Activated CD4-positive, alpha-beta T cell treated with anti-CD3 and anti-CD28 coated beads, Interleukin-2, amount 50 U/mL, for 24 hours (primary cell): ENCODE measurements at places on chromosomes 13 and 19.

DNA sequence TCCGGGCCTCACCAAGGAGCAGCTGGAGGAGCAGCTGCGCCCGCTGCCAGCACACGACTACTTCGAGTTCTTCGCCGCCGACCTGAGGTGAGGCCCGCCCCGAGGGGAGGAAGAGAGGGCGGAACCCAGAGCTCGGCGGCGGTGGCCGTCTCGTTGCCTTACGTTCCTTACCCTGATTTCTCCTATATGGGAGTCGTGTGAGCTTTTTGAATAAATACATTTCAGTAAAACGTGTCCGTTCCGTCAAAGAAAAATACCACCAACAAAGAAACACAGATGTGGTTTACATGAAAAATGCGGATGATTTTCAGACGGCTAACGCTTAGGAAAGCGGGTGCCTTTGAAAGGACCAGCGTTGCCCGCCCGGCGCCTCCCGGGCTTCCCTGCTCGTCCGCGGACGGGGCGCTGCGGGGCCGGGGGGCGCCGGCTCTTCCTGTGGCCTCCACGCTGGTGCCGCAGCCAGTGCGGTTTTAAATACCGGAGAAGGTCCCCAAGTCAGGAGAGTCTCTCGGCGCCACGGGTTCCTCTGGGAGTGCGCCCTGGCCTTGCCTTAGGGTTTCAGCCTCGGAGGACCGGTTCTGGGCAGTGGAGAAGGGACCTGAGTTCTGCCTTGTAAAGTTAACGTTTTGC is 755 bp downstream of the UPF3A start:
- DNase-seq: peak; percentile 11

DNA sequence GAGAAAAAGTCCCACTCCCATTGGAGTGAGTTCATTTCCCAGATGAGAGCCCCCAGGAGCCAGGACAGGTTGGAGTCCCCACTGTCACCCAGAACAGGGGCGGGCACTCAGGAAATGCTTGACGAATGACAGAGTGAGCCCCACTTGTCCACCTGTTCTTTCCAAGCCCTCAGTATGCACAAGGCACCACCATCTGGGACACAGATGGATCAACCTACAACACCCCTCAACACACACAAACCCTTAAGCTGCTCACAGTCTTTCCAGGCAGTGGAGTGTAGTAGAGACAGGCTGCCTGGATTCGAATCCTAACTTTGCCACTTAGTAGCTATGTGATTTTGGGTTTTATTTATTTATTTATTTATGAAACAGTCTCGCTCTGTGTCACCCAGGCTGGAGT is 8.0 kb downstream of the ARHGEF1 start:
- no peak for DNase-seq

DNA sequence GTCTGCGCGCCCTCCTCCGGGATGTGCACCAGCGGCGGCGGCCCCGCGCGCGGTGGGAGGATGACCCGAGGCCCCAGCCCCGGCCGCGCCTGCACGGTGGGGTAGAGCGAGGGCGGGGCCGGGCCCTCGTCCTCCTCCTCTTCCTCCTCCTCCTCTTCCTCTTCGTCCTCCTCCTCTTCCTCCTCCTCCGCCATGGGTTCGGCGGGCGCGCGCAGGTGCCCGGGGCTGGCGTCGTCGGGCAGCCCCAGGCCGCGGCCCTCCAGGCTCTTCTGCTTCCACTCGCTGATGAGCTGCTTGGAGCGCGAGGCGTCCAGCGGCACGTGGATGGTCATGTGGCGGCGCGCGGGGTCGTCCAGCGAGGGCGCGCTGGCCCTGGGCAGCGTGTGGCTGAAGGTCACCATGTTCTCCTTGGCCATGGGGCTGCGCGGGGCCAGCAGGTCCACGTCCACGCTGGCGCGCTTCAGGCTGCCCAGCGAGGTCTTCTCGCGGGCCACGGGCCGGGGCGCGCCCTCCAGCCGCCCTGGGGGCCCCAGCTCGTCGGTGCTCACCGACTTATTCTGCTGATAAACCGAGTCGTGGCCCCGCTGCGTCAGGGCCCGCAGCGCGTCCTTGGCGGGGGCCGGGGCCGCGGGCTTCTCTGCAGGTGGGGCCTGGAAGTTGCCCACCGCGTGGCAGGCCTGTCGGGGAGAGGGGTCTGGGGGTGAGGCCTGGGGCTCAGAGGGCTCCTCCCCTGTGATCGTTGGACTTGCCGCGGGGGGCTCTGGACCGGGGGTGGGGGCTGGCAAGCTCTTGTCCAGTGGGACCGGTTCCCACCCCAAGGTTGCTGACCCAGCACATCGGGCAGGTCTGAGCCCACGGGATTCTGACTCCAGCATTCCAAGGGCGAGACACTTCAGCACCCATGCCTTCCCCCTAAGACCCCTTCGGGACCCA is 8.3 kb downstream of the PLPPR3 start:
- no peak for DNase-seq

DNA sequence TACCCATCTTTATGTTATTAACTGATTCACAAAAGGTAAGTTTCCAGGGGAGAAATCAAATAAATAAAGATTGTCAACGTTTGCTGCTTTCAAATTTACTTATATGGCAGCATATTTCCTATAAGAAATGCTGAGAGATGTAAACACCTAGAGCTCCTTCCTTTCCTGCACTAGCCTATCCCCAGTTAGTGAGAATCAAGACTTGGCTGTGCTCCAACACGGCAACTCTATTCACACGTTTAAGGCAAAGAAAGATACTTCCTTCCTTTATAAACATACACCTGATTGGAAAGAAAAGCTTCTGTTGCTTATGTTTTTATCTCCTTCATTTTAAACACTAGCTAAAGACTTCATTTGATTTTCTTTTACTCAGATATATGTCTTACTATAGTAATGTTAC is 107.0 kb downstream of the PCDH9 start:
- no peak for DNase-seq

DNA sequence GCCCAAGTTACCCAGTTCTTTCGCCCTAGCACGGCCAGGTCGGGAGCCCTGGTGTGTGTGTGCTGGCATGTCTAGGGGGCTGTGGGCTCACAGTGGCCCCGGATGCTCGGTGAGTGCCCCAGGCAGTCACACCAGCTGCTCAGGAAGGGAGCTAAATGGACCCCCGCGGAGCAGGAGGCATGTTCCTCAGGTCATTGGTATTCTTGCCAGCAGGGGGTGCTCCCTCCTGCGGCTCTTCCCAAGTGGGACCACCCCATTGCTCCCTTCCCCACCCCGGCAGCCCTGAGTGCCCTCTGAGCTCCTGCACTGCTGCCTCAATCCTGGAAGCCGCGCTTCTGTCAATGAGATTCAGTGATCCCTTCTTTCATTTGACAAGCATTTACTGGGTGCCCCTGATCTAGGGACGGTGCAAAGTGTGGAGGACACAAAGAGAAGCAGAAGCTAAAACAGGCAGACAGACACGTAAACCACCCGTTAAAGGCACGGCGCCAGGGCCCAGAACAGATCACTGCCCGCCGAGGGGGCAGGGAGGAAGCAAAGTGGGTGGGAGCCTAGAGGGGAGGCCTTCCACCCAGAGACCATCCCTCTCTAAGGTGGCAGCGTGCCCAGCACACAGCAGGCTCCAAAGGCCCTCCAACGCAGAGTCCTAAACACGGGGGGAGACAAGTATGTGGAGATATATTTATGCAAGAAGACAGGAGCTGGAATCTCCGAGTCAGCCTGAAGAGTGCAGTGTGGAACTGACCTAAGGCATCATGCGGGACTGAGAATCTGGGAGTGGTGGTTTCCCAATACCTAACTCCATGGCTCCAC is 5.2 kb upstream of the ADPRHL1 start:
- DNase-seq: no peak

DNA sequence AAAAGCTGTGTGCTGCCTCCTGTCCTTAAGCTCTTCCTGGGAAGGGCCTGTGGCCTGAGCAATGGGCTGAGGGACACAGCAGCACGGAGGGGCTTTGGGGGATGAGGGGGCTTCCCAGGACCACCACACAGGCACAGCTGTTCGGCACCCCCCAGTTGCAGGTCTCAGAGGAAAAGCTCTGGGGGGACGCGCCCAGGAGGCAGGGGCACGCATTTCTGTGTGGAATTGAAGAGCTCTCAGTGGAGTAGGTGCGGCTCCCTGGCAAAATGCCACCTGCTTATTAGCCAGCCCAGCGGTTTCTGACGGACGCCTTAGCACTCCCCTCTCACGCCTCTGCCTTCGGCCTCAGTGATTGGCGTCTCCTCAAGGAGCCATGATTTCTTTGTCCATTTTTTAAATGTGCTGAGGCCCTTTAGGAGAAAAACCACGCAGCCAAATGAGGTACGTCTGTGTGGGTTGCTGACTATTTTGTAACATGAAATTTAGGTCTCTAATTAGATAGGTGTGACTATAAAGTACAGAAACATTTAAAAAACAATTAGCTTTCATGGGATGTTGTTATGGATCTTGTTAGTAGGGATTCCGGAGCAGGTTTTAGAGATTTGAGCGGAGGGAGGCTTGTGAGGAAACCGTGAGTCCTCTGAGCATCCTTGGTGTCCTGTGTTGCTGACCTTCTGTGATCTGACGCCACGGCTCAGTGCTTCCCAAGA is 4.0 kb downstream of the MCF2L start:
- DNase-seq: no peak

GRCh38 chr13:79108914-79109643 is 297.0 kb downstream of the RBM26 start:
- DNase-seq: no peak

DNA sequence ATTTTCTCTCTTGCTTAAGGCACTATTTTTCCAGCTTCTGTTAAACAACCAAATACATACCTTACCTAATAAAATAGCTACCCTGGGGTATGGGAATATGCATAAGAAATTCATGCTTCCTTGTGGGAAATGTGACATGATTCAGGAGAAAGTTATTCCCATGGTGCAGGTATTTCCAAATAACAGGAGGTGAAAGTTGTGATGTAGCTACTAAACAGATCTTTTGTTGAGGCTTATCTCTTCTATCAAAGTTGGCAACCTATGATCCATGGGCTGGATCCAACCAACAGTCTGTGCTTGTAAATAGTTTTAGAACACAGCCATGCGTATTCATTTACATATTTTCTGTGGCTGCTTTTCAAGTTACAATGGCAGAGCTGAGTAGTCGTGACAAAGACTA is 177.8 kb upstream of the NBEA start:
- no peak for DNase-seq

- DNase-seq: no peak
Measured at GRCh38 chr19:49660338-49660961, 5.2 kb downstream of the IRF3 start.

- no peak for DNase-seq
Measured at GRCh38 chr13:61170856-61171255, 244.8 kb downstream of the PCDH20 start.

DNA sequence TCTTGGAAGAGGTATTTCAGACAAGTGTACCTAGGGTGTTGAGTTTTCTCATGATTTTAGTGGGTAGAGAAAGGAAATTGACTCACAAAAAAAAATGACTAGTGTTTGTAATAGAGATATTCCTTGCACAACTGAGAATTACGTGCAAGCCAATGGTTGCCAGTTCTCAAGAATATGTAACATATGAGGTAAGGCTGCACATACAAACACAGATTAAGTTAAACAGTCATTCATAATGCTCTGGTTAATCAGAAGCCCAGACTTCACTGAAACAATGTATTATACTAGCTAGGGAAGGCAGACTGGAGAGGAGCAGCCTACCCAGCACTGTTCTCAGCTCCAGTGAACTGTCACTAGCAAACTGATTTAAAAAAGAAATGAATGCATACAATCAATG is 418.3 kb downstream of the DIAPH3 start:
- DNase-seq: no peak

DNA sequence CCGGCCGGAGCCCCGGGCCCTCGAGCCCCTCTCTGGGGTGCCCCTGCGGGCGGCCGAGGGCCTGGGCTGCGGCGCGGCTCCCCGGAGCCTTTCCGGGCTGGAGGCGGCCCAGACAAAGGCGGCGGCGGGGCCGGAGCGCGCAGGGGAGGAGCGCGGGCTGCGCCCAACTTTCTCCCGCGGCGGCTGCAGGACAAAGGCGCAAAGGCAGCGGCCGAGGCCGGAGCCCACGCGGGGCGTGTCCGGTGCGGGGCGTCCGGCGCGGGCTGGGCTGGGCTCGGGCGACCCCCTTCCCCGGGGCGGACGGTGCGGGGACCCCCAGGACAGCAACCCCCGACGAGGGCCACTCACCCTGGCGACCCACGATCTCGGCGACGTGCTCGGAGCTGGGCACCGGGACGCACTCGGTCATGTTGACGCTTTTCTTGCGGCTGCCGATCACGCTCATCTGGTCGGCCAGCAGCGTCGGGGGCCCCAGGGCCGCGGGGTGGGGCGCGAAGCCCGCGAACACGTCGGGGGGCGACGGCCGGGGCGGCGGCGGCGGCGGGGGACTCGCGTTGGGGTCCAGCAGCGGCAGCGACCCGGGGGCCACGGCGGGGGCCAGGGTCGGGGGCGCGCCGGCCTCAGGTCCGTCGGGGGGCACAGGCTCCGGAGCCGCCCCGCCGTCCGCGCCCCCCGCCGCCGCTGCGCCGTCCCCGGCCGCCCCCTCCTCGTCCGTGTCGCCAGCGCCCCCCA is 843 bp downstream of the MEX3D start:
- DNase-seq: no peak

GRCh38 chr13:97499181-97499580 is 65.2 kb downstream of the RAP2A start:
- DNase-seq: no peak

DNA sequence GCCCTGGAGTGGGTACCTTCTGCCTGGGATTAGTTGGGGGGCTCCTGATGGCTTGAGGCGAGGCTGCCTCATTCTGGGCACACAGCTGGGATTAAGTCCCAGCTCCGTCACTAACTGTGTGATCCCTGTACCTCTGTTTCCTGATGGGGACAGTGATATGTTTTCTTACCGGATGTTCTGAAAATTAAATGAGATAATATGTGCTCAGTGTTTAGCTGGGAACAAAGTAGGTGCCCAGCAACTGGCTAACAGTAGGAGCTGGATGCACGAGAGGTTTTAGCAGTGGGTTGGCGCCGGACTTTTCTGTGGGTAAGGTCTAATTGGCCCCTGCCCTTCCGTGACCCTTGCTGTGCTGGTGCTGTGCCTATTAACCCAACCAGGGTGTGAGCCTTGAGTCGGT is 203.4 kb downstream of the URI1 start:
- no peak for DNase-seq

GRCh38 chr19:7992575-7992974 is 12.9 kb downstream of the ELAVL1 start:
- DNase-seq: no peak

GRCh38 chr13:102399791-102400674 is 1.8 kb downstream of the FGF14 start:
- no peak for DNase-seq

DNA sequence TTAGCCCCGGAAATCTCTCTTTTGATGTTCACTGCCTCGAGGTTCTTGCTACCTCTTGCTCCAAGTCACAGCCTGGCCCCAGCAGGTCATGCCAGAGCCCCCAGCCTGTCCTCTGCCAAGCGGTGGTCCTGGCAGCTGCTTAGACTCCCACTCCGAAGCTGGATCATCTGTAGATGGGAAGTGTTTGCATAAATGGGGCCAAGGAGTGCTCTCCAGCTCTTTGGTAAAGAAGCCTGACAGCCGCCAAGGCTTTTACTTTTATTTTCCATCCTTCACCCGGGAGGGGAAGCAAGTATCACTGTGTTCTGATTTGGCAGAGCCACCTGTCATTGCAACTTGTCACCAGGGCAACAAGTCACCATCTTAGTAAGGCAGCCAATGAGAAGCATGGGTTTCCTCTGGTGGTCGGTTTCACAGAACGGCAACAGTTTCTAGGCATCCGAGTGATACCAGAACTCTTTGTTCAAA is 10.6 kb upstream of the RETN start:
- no peak for DNase-seq
